ENCODE measurements at places on chromosomes 13 and 19. TPM values are rescaled to one million over a fixed set of nuclear protein-coding genes. Genes with fewer than 3 reads are reported as not detected.

DNA sequence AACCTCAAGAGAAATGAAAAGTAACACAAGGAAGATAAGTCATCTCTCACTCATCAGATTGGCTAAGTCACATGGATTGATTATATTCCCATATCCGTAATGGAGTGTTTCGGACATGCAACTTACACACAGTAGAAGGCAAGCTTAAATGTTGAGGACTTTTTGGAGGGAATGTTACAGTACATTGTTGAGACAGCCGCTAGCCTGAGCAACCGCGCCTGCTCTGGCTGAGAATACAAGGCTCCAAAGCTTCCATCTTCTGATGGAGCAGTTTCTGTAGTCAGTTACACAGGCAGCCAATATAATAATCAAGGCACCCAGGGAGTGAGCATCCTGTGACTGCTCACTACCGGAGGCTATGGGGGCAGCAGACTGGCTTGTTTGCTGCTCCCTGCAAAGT lies 1.0 kb upstream of the CRYL1 start:
- H3K4me1 ChIP-seq, result peaks cover 18% of the 10 kb centered on the region
- H3K27me3 ChIP-seq, result no peaks in the 10 kb centered on the region
- DNase-seq, result no peak
- peak overlapping the region; percentile 94 for H3K4me3 ChIP-seq

GRCh38 chr19:43501661-43502418 lies 2.7 kb downstream of the PHLDB3 start:
- peaks cover 34% of the 10 kb centered on the region for H3K4me1 ChIP-seq
- H3K27ac ChIP-seq, result no peak overlapping the region
- no peaks in the 10 kb centered on the region for H3K27me3 ChIP-seq
- DNase-seq, result no peak
- no peak overlapping the region for H3K4me3 ChIP-seq

- H3K4me1 ChIP-seq, result peaks cover 44% of the 10 kb centered on the region
- H3K4me3 ChIP-seq, result peak within 1 kb of the TSS; percentile 97
- no peaks in the 10 kb centered on the region for H3K27me3 ChIP-seq
- H3K36me3 ChIP-seq, result peaks cover 7% of the 10 kb centered on the region
- peak; percentile 99 for DNase-seq
These were observed at the start of gene HNRNPL for GRCh38 chr19:38849860-38850435. Gene HNRNPL, minus strand, starts transcription at chr19:38849986. Its CDS starts 20 bp downstream, at chr19:38849966.

DNA sequence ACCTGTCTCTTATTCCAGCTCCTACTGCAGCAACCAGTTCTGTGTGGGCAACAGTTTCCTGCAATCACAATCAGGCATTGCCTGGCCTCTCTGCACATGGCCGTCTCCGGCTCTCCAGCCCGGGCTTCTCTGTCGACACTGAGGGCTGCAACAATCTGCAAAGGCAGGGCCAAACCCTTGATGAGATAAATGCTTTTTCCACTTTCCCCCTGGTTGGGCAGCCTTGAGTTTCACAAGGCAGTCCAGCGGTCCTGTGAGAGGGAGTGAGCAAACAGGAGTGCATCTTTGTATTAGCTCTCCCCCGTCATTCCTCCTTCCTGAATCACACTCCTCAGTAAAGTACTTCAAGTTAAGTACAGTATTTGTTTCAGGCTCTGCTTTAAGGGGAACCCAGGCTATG lies 40.7 kb upstream of the VWA8 start:
- H3K27me3 ChIP-seq, result peaks cover 26% of the 10 kb centered on the region
- H3K27ac ChIP-seq, result no peak overlapping the region
- H3K36me3 ChIP-seq, result no peaks in the 10 kb centered on the region
- H3K4me3 ChIP-seq, result no peak overlapping the region
- no peaks in the 10 kb centered on the region for H3K4me1 ChIP-seq
- no peak for DNase-seq

- no peaks in the 10 kb centered on the region for H3K4me1 ChIP-seq
- H3K27ac ChIP-seq, result no peak overlapping the region
- peaks cover 7% of the 10 kb centered on the region for H3K27me3 ChIP-seq
- H3K36me3 ChIP-seq, result no peaks in the 10 kb centered on the region
These were observed 115.5 kb downstream of the LACC1 start for GRCh38 chr13:43994999-43995859.

DNA sequence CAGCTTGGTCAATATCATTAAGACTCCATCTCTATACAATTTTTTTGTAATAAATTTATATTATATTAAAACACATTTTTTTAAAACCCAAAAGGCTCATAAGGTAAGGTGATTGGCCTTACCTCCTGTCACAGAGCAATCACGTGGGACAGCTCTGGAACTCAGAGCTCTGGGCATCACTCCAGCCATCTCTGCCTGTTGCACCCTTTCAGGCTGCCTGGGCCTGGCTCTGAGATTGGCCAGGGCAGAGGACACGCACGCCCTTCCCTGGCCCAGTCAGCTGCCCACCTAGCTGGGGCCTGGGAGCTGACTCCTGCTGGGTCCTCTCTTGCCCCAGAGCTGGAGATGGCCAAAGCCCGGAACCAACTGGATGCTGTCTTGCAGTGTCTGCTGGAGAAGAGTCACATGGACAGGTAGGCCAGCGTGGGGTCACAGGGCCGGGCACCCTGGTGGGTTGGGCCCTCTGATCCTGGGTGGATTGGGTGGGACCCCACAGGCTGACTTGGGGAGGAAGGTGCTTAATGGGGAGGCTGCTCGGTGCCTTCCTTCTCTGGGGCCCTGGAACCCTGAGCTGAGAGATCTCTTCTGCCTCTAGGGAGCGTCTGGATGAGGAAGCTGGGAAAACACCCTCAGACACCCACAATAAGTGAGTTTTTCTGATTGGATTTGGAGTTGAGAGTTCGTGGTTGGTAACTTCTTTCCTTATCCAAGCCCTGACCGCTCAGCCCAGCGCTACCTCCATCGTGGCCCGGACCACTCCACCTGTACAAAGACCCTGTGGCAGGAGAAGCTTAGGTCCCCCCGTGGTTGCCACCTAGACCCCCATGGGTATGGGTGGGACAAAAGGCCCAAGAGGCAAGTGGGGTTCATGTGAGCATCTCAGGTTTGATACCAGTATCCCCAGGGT lies 3.7 kb downstream of the LIN37 start:
- peaks cover 29% of the 10 kb centered on the region for H3K4me1 ChIP-seq

DNA sequence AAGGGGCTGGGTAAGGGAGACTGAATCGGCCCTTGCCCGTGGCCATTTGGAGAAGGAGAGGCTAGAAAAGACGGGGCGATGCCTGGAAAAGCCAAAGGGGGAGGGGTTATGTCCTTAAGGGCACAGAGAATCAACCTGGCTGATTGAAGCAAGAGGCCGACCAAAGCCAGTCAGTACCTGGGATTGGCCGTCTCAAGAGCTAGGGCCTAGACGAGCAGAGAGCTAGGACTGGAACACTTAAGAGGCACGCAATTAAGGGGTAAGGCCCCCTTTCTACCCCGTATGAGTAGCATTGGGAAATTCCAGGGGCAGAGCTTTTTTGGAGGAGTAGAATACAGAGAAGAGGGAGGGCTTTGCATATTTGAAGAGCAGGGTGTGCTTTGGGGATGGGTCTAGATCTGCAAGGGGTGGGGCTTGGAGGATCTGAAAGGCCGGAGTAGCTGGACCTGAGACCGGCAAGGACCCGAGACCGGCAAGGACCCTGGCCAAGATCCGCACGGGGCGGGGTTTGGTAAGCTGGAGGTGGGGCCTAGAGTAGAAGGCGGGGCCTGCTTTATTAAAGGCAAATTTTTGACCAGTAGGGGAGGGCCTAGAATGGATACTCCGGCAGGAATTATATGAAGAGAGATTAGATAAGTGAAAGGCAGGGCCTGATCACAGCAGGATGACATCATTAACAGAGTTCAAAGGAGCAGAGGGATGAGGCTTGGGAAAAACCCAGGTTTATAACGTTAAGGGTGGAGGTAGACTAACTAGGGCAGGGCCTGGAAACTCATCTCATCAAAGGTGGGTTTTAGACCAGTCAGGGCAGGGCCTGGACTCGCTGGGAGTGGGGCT lies 10.7 kb upstream of the CACNG6 start:
- H3K27me3 ChIP-seq, result peaks cover 41% of the 10 kb centered on the region
- peaks cover 8% of the 10 kb centered on the region for H3K36me3 ChIP-seq
- H3K4me1 ChIP-seq, result peaks cover 19% of the 10 kb centered on the region
- no peak overlapping the region for H3K27ac ChIP-seq
- DNase-seq, result no peak

DNA sequence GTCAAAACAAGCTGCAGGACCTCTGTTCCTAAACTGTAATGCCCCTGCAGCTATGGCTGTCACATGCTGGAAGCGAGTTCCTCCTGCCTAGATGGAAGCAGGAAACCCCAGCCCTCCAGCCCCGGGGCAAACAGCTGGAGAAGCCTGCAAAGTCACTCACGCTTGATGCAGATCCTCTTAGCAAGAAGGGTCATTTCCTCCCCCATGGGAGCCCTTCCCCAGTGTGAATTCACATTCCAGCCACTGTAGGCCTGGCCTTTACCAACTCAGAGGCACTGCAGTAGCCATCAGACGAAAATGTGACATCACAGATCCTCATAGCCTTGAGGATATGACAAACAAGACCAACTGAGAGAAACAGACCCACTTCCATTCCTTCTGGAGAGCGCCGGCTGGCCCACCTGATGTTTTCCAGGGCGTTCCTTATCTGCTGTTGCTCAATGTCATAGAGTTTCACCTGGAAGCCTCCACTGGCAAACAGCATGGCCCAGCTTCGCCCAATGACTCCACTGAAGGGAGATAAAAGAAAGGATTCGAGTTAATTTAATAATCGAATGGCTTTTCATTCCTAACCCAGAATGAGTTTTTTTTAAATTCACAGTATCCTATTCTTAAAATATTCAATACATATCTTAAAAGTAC lies 13.5 kb downstream of the CRYL1 start:
- peak overlapping the region; percentile 37 for H3K27ac ChIP-seq
- peaks cover 6% of the 10 kb centered on the region for H3K4me1 ChIP-seq
- DNase-seq, result no peak
- peaks cover 7% of the 10 kb centered on the region for H3K36me3 ChIP-seq
- no peaks in the 10 kb centered on the region for H3K27me3 ChIP-seq

- no peak overlapping the region for H3K27ac ChIP-seq
- H3K4me3 ChIP-seq, result no peak overlapping the region
- H3K27me3 ChIP-seq, result peaks cover 28% of the 10 kb centered on the region
- H3K4me1 ChIP-seq, result peaks cover 4% of the 10 kb centered on the region
These were observed 77.5 kb downstream of the ZNF536 start for GRCh38 chr19:30449673-30450072.

- DNase-seq, result no peak
- no peaks in the 10 kb centered on the region for H3K27me3 ChIP-seq
- H3K4me1 ChIP-seq, result no peaks in the 10 kb centered on the region
- no peaks in the 10 kb centered on the region for H3K36me3 ChIP-seq
- H3K4me3 ChIP-seq, result no peak overlapping the region
- H3K27ac ChIP-seq, result no peak overlapping the region
These were observed 509.5 kb downstream of the SLITRK1 start for GRCh38 chr13:83372786-83373185.

DNA sequence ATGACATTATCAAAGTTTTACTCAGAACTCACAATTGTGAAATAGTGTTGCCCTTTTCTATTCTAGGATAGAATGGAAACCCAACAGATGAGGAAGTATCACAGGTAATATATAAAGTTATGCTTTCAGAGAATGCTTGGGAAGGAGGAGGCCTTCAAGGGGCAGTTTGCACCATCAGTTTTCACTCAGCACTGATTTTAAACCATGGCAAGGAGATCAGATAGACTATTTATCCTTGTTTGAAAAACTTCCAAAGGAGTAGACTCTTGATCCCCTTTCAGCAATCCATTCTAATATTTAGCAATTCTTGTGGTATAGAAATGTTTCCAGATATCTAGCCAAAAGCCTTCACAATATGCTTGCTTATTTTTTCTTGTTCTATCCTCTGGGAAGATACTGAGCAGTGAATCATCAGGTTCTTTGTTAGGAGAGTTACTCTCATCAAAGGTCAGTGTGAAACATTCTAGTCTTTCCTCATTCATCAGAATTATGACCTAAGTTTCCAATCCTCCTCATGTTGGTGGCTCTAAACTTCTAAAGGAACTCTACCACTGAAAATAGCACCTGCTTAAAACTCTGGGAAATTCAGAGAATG lies 3.8 kb downstream of the GPC6 start:
- H3K27me3 ChIP-seq, result peaks cover 40% of the 10 kb centered on the region
- H3K4me3 ChIP-seq, result no peak overlapping the region
- H3K27ac ChIP-seq, result no peak overlapping the region
- no peaks in the 10 kb centered on the region for H3K36me3 ChIP-seq
- H3K4me1 ChIP-seq, result no peaks in the 10 kb centered on the region

GRCh38 chr13:31427151-31428100 lies 227.7 kb downstream of the B3GLCT start:
- H3K27me3 ChIP-seq, result peaks cover 24% of the 10 kb centered on the region
- peaks cover 4% of the 10 kb centered on the region for H3K4me1 ChIP-seq
- no peak for DNase-seq

POU2F2 gene
- 24.5 TPM for total RNA-seq

LCP1 gene
- total RNA-seq, result 485 TPM

MYH14 gene
- not detected for total RNA-seq

ZNF69 gene
- total RNA-seq, result 2.3 TPM

SHANK1 gene
- total RNA-seq, result not detected

SMG9 gene
- 44.4 TPM for total RNA-seq

PSPN gene
- total RNA-seq, result 1.5 TPM

Measured in T-helper 17 cell (primary cell).